ENCODE measurements at places on chromosomes 1 and 21.

DNA sequence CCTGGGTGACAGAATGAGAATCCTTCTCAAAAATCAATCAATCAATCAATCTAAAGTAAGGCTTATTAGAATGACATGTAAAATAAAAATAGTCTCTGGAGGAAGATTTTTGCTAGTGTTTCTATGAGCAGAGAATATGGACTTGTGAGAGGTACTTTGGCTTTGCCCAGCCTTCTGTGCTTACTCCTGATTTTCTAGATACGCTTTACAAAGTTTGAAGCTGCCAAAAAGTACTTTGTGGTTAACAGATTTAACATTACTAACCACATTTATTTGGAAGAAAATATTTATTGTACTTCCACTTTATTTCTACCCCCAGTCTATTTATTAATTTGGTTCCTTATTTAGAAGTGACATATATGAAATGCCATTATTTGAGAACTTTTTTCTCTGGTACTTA is 41.0 kb downstream of the CEP350 start:
- DNase-seq, result no peak

DNA sequence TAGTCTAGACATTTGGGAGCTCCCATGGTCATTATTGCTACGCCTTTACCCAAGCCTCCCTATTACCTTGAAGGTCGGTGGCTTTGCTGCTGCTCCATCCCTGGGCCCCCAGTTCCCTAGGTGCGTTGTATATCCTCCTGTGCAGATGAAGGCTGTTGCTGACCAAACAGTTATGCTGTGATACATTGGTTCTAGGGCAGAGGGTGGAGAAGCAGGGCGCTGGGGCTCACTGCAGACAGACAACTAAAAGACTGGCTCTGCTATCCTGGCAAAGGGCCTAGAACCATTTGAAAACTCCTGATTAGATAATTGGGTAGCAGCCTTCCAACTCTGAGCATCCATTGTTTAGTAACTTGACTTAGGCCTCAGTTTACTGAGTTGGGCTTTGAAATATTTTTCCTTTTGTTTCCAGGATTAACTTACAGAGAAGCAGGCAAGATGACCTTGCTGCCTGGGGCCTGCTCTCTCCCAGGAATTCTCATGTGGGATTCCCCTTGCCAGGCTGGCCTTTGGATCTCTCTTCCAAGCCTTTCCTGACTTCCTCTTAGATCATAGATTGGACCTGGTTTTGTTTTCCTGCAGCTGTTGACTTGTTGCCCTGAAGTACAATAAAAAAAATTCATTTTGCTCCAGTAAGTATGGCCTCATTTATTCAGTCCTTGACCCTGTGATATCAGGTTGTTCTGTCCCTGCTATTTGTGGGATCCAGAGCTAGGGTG is 15.5 kb downstream of the CHI3L2 start:
- DNase-seq, result no peak

DNA sequence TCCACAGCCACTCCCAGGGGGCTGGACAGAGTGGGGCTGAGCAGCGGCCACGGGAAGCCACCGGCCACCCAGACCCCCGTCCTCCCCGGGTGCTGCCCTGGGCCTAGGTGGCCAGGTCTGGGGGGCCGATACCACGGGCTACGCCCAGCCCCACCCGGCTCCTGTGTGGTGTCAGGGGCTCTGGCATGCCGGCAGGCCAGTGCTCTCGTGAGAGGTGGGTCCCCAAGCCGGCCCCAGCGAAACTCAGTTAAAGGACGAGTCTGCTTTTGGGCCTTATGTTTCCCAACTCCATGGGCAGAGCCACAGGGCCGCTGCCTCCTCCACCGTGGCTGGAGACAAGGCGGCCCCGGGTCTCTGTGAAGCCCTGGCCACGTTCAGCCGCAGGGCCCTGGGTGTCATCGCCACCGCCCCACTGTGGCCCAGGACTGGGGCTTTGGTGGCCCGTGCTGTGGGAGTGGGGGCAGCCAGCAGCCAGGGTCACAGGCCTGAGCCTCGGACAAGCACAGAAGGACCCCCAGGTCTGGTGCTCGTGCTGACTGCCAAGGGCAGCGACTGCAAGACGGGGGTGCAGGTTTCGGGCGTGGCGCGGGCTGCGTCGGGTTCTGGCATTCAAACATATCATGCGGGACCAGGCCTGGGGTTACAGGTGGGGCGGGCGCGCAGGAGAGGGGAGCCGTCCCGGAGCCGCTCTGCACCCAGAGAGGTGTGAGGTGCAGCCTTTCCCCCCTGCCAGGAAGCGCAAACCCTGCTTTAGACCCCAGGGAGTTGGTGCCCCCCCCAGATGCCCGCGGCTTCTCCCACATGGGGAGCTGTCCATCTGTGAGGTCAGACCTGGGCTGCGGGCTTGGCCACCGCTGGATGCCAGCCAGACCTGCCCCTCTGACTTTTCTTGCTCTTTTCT is 11.9 kb upstream of the C1orf159 start:
- DNase-seq, result no peak

GRCh38 chr1:206106328-206107167 is 10.6 kb downstream of the AVPR1B start:
- peak; percentile 85 for DNase-seq

DNA sequence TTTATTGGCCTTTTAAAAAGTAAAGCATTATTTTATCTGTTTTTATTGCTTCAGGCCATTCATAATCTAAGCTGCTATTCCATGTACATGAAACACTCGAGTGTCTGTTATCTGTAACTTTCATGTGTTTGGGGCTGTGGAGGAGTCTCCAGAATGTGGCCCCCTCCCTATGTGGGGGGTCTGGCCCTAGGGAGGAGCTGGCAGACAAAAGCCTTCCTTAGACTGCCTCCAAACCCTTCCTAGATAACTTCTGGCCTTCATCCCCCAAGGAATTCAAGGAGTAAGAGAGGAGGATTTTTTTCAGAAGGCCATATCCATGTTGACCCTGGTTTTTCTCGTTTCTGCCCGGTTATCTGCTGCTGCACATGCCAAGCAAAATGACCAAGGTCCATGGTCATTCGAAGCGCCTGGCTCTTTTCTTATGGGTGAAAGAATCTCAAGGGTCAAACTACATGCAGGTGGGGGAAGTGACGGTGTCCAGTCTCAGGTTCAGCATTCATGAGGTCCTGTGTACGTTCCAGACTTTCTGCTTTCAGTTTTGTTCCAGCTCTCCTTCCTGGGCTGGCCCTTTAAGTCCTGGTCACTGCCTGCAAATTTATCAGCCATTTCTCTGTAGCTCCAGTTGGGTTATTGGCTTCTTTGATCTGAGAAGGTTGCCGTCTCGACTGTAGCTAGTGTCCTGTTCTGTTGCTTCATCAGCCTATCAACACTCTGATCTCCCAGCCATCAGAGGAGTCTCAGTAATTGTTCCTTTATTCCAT is 8.3 kb downstream of the TENT5C start:
- DNase-seq, result no peak

- DNase-seq, result no peak
Measured at GRCh38 chr1:44500181-44501046, 95.4 kb downstream of the RNF220 start.

DNA sequence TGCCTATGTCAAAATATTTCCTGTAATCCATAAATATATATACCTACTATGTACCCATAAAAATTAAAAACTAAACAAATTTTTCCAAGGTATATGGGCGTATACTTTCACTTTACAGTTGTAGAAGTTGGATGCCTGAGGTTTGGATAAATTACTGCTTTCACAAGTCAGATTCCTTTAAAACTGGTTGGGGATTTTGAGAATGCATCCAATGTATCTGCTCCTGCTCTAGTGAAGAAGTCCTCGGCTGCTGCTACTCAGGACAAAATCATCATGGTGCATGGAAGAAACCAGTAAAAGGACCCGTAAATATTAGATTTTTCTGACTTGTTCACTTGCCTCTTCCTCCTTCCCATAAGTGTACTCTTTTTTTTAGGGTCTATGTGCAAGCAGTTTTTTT is 841.1 kb downstream of the USP25 start:
- DNase-seq, result no peak

DNA sequence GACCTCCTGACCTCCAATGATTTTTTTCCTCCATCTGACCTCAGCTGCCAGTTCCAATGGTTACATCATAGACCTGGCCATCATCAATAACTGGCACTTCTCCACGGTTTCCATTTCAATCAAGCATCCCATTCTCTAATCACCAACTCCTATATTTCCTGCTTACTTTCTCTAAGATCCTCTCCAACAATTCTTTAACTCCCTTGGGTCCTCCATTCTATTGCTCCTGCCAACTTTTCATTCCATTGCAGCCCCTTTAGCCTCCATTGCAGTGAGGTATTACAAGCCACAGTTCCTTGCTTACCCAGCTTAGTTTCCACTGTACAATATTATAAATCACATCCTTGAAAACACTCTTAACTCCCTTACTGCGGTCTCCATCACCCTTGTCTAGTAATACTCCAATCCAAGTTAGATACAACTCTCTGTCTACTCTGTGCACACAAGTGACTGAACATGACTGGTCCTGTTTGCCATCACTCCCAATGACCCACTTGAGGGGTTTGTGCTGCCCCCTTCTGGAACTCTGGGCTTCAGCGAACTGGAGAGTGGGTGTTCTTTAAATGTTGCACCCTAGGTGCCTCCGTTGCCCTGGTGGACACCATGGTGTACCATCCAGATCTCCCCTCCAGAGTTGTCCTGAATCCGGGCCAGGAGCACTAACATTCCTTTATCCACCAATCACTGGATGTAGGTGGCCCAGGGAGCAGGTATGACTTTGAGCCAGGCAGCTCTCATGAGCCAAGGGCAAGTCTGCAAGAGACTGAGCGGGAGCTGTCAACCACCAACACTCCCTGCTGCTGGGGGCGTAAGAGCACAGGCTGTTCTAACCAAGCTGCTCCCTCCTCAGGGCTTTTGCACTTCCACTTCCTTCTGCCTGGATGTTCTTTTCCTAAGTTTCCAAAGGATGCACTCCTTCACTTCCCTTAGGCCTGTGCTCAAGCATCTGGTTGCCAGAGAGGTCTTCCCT is 3.7 kb upstream of the FNDC7 start:
- peak; percentile 62 for DNase-seq

DNA sequence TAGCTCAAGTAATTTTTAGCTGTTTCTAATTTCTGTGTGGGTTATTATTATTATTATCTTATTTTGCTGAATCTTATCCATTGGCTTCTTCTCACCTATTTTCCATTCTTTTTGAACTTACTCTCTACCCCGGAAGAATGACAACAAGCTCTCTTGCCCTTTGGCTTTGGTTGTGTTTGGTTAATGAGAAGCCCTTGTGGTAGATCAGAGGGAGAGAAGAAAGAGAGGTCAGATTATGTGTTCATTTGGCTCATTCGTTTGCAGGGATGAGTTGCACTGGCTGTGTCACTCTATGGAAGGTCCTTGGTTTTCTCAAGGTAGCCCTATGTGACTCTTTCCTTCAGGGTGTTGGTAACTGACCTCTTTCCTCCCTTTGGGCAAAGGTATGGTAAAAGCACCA is 391.9 kb downstream of the LMO4 start:
- no peak for DNase-seq

DNA sequence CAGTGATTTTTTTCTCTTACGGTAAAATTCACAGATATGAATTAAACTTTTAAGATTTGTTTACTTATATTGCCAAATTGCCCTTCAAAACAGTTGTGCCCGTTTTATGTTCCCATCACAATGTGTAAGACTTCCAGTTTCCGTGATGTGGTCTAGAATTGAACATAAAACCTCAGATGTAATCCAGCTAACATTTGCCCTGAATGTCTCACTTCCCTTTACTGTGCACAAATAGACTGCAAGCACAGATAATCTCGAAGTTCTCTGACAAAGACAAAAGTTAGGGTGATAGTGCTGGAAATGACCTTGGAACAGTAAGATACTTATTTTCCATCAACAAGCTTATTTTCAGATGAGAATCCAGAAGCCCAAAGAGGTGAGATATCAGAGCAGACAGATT is 177.5 kb downstream of the ZZZ3 start:
- no peak for DNase-seq

DNA sequence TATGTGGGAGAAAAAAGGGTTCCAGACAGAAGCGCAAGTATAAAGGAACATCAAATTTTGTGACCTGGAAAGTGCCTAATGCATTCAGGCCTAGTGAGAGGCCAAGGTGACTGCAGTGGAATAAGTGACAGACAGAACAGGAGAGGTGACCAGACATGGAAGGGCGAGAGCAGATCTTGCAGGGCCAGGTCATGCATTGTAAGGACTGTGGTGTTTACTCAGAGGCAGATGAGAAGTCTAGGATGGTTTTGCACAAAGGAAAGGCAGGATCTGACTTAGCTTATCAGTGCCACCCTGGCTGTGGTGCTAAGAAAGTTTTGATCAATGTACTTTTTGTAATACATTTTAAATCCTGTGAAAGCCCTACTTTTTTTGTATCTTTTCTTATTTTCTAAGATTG is 34.1 kb upstream of the AHCYL1 start:
- DNase-seq, result no peak

GRCh38 chr1:204464187-204464631 is 30.4 kb downstream of the PIK3C2B start:
- no peak for DNase-seq

DNA sequence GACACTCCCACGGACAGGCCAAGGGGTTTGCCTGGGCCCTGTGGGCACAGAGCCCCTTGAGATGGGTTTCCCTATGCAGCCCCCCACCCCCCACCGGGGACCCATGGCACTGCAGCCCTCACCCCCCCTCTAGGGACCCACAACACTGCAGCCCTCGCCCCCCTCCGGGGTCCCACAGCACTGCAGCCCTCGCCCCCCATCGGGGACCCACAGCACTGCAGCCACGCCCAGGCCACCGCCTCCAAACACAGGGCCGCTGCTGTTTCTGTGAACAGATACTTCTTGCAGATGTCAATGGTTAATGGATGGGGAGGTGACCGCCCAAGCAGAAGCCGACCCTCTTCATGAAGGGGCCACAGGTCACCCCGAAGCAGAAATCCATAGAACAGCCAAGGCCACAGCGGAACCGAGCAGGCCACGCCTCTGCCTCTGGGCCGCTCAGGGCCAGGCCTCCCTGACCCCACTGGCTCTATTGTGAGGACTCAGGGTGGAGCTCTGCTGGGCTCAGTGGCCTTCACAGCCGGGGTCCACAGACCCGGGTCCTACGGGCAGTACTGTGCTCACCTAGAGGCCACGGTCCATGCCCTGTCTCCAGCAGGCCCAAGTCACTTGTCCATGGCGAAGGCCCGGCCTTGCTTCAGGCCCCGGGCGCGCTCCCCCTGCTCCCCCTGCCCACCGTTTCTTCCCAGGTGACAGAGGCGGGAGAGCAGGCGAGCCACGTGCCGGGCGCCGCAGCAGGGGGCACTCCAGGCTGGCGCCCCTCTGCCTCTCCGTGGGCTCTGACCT is 4.1 kb upstream of the POFUT2 start:
- no peak for DNase-seq

- DNase-seq, result no peak
Measured at GRCh38 chr21:29394051-29394450, 95.3 kb downstream of the BACH1 start.

GRCh38 chr1:63784489-63785390 is 10.9 kb downstream of the ROR1 start:
- DNase-seq, result no peak

DNA sequence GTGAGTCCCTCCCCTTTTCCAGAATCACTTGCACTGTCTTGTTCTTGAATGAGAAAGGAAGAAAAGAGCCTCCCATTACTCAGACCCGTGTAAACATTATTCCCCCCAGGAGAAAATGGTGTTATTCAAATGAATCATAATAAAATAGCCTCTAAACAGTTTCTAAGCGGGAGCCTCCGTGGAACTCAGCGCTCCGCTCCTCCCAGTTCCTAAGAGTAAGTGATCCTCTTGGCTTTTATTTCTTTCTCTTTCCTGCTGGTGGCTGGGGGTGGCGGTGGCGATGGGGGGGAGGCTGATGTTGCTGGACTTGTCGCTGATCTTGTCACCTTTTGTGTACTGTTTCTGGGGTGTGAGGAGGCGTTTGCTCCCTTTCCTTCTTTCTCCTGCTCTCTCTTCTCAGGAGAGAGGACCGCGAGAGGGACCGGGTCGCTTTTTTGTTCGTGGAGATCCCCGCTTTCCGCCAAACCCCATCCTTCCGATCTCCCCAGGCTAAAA is 781 bp downstream of the PROX1 start:
- DNase-seq, result no peak

Measured in activated CD4-positive, alpha-beta T cell treated with anti-CD3 and anti-CD28 coated beads, Interleukin-2, amount 10 ng/mL, durations not matched to agents 7 days and 5 days (primary cell).